Panc1 (cell line): ENCODE measurements at places on chromosomes 6 and 20.

DNA sequence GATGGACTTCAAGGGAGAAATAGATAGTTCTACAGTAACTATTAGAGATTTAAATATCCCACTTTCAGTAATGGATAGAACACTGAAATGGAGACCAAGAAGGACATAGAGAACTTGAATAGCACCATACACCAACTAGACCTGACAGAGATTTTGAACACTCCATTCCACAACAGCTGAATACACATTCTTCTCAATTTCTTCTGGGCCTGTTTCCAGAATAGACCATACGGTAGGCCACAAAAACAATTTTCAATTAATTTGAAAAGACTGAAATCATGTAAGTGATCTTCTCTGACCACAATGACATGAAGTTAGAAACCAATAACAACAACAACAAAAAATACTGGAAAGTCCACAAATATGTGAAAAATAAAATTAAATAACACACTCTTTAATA lies 979.1 kb upstream of the FLRT3 start:
- DNase-seq: no peak

GRCh38 chr20:39829661-39830060 lies 859.4 kb downstream of the MAFB start:
- DNase-seq: no peak

GRCh38 chr20:37744347-37744746 lies 50.5 kb downstream of the CTNNBL1 start:
- no peak for DNase-seq

- DNase-seq: no peak
Observed at GRCh38 chr20:31485450-31486339, 10.6 kb downstream of the REM1 start.

GRCh38 chr6:85469276-85470022 lies 19.6 kb downstream of the NT5E start:
- no peak for DNase-seq

- no peak for DNase-seq
Observed at GRCh38 chr20:55174635-55175034, 699.2 kb downstream of the DOK5 start.
